ENCODE measurements at places on chromosomes 16 and 17.
A peak's percentile ranks its signal among the peaks of the same experiment; 100 is the strongest.

GRCh38 chr17:64217249-64217691 is 45.8 kb downstream of the TEX2 start:
- no peak for DNase-seq

DNA sequence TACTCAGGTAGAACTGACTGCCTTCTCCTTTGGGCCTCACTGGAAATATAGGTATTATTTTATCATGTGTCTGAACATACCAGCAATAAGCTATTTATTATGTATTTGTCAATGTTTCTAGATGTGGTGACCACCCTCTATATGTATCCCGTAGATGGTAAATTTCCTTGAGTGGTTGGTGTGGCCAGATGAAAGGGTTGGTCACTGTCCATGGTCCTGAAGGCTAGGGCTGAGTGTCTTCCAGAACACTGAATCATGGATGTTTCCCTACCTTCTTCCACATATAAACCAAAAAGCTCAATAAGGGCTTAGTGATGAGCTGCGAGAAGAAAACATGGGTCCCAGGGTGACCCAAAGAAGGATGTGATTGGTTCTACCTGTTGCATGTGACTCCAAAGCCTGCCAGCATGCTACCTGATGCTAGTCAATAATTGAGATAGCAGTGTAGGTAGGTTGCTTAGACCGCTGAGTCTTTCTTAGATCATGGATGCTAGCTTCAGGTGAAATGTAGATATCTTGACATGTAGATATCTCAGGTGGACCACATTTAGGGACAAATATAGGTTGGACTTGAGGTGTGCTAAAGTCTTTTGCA is 150.3 kb downstream of the ASIC2 start:
- peak; percentile 31 for DNase-seq

GRCh38 chr16:87710887-87711286 is 54.9 kb downstream of the KLHDC4 start:
- no peak for DNase-seq

DNA sequence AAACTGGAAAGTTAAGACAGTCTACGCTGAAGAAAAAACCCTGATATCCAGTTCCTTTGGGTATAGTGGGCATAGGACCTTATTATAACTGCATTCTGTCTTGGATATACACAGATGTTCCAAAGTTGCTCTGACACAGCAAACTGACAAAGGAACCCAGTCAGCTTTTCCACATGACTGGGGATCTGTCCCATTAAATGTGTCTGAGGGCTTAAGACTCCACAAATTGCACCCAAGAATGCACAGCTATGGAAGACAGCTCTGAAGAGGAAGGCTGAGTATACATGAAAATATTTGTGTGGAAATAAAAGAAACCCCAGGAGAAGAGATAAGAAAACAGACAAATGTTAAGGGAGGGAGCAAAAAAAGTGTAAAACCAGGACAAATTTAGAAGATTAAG is 114.1 kb downstream of the SPAG9 start:
- peak; percentile 41 for DNase-seq

DNA sequence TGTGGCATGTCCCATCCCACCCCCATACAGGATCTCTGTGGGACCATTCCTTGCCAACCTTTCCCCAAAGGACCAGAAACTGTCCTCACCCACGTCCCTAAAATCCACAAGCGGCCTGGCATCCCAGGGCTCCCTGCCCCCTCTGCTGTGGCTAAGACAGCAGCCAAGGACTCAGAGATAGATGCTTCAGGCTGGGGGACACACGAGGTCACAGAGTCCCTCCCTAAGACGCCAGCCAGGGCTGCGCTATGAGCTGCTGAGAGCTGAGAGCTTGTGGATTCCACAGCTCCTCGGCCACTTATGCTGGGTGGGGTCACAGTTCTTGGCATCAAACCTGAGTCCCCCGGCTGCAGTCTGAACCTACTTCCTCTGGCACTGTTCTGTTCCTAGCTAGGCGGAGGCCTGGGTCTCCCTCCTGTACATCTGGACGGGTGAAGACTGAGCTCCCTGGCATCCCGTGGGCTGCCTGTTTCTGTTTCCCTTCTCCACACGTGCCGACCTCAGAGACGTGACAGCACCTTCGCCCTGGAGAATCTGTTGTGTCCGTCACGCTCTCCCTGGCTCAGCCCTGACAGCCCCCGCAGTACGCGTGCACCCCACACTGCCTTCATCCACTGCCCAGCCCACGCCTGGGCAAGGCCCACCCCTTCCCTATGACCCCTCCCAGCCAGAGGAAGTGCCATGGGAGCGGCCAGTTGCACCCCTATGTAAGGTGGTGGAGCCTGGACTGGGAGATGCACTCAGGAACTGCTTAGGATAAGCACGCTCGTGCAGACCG is 61.2 kb downstream of the ENGASE start:
- no peak for DNase-seq
